ENCODE measurements at places on chromosomes 7 and 10.
A peak's percentile ranks its signal among the peaks of the same experiment; 100 is the strongest.

- DNase-seq, result no peak
These were observed 66.7 kb upstream of the MYO3A start for GRCh38 chr10:25867321-25867720.

DNA sequence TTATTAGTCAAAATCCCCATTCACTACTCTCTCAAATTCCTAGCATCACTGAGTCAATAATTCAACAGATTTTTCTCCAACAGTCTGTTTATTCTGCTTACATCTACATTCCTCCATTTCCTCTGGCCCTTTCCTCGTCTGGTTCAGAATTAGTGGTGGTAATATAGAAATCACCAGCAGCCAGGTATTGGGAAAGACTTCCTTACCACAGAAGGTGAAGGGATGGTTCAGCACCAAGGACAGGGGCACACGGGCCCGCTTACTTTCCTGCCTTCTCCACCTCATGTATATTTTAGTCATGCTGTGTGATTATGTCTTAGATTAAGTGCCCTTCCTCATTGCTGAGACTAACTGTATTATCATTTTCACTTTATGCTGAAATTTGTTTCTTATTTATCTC is 70.4 kb upstream of the APBB1IP start:
- peak; percentile 44 for DNase-seq

- no peak for DNase-seq
These were observed 75.6 kb downstream of the AMZ1 start for GRCh38 chr7:2763597-2763996.

- no peak for DNase-seq
These were observed 243.6 kb upstream of the ZWINT start for GRCh38 chr10:56604624-56605023.

DNA sequence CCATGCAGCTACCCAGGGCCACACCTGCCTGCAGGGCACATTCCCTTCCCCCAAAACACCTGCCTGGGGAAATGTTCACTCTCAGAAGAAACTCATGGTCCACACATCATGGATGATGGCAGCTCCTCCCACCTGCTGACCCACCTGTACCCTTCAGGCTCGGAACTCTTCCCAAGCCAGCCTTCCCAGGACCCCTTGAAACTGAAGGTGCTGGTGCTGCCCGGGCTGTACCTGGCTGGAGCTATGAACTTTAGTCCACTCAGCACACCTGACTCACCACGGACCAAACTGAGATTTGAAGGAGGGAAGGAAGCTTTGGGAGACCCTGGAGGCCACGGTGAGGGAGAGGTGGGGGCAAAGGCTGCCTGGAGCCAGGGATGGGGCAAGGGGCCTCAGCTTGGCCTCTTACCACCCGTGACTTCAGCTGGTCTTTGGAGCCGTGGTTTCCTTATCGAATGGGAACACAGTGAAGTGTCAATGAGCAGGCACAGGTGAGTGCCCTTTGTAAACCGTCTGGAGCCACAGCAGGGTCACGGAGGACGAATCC is 30.1 kb upstream of the INPP5A start:
- no peak for DNase-seq

DNA sequence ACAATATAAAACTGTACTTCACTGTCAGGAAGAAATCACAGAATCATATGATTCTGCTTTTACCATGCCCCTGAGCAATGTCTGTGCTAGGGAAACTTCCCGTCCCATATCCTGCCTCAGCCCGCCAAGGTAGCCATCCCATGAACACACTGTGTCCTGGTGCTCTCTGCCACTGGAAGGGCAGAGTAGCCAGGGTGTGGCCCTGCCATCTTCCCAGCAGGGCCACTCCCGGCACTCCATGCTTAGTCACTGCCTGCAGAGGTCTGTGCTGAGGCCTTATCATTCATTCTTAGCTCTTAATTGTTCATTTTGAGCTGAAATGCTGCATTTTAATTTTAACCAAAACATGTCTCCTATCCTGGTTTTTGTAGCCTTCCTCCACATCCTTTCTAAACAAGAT is 31.8 kb downstream of the AP3M1 start:
- DNase-seq, result no peak

GRCh38 chr10:49000437-49001398 is 61.1 kb upstream of the LRRC18 start:
- DNase-seq, result no peak
